ENCODE measurements at places on chromosomes 12 and 14.
A peak's percentile ranks its signal among the peaks of the same experiment; 100 is the strongest.

DNA sequence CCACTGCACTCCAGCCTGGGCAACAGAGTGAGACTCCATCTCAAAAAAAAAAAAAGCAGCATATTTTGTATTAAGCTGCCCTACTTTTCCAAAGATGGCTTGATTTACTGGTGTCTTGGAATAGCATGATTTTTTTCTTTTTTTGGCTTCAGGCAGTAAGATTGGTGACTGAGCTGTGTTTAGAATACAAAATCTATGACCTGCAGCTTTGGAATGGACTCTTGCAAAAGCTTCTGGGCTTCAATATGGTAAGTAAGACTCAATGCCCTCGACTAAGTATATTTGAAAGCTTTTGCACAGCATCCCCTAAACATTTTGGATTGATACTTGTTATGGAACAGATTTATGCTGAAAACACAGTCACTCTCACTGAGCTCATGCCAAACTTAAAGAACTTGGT, 87.8 kb downstream of the KNTC1 start:
- no peak for DNase-seq

- DNase-seq: no peak
Observed at GRCh38 chr14:38044710-38045109, 163.0 kb upstream of the SSTR1 start.

- no peak for DNase-seq
Observed at GRCh38 chr14:87732562-87732961, 260.4 kb downstream of the GALC start.

GRCh38 chr14:99232714-99233214, 39.2 kb downstream of the BCL11B start:
- no peak for DNase-seq

GRCh38 chr12:29146196-29146595, 2.9 kb upstream of the FAR2 start:
- DNase-seq: peak; percentile 79

DNA sequence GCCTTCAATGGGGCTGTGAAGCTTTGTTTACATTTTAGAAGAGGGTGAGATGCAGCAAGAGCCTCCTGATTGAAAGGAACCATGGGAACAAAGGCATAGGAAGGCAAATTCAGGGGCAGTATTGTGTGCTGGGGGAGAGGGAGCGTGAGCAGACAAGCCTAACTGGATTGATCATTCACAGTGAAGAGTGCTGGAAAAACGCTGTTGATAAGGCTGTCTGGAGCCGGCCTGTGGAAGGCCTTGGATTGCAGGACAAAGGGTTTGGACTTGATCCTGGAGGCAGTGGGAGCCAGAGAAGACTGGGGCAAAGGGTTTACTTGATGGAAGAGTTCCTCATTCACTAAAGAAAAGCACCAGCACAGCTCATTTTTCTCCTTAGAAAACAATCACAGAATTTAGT, 160.5 kb downstream of the PAH start:
- DNase-seq: no peak

- DNase-seq: no peak
Observed at GRCh38 chr14:99718031-99718810, 34.1 kb downstream of the CYP46A1 start.

GRCh38 chr14:104654119-104654518, 35.3 kb upstream of the INF2 start:
- no peak for DNase-seq

DNA sequence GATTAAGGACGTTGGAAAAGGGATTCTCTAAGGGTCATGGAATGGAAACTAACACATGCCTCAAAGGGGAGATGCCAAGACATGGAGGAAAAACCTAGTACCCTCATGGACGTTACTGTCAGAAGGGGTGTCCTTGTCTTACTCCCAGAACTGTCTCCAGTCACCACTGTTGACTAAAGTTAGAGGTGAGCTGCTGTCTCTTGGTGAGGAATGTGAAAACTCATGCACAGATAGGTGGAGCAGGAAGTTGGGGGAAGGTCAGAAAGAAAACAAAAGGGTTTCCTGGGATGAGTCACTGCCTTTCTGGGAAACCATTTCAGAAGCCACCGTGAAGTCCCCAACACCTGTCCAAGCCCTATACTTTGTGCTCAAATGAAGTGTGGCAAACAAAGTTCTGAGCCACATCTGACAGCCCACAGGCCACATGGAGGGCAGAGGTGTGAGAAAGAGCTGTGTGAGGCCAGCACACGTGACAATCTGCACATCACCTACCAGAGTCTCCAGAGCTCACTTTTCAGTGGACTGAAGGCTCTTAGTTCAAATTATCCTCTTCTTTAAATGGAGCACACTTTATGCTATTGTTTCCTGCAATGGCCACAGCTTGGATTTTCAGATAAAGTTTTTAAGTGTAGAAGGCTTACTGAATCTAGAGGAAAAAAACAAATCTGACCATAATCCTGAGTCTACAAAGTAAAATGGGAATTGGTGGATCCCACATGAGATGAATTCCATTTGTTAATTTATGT, 92.9 kb upstream of the EGLN3 start:
- DNase-seq: peak; percentile 10

DNA sequence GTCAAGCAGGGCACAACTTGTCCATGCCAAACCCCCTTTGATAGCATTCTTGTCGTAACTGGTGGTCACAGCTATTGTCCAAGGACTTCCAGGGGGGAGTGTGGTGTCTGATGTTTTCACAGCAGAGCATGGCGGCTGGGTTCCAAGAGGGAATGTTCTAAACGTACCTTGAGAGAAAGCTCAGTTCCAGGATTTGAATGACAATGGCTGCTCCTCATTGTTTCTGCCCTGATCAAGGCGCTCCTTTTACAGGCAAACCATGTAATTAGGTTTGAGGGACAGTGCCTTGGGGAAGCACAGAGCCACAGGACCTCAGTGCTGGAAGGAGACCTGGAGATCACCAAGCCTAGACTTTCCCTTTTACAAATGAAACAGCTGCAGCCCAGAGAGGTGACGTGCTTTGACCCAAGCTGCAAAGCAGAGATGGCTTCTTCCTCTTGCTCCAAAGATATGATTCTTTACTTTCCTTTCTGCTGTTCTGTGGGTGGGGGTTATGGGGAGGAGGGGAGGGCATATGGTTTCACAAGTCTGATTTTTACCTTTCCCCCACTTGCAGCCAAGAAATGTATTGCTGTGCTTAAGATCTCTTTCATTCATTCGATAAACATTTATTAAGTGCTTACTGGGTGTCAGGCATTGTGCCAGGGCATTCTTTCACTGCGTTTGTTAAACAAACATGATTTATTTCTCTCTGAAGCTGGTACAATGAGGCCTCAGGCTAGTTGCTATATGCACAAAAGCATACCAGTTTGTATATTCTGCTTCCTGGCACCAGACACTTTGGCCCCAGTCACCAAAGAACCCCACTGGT, 172.8 kb downstream of the KTN1 start:
- no peak for DNase-seq

DNA sequence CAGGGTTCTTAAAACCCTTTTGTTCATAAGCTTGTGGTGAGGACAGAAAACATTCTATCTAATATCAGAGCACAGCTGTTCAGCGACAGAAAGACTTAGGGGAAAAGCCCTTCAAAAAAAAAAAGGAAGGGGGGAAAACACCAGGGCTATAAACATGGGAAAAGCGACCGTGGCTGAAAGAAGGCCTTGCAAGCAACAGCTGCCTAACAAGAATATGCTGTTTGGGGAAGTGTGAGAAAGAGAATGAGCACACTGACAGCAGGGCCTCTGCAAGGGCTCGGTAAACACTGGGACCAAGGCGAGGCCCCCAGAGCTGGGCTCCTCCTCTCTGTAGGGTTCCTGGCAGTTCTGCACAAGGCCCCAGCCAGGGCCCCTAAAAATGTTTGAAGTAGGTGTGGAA, 27.4 kb upstream of the CCND2 start:
- DNase-seq: peak; percentile 74

DNA sequence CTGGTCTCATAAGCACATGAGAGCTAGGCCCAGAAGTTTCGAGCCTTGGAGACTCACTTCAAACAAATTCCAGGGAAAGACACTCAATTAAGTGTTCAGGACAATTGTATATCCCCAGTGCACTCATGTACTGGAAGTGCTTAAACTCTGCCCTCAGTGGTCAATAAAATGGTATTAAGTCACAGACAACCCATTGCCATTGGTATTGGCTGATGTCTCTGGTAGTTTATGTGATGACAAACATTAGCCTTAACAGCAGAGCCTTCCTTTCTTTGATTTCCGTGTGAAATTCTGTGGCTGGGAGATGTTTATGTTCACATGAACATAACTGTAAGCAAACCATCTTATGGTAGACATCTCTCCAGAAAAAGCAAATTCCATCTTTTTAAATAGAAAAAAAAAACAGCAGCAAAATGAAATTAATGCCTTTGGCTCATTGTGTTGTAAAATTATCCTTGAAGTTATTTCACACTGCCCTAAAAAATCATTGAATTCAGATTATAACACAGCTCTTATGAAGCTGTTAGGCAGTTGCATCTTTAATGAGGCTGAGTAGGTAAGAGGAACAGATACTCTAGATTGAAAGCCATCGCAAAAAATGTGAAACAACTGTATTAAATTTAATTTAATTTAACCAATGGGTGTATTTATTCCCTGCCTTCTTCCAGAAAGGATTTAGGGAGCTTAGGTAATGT, 216.2 kb upstream of the PLEKHG7 start:
- no peak for DNase-seq

GRCh38 chr14:101457301-101457935, 103.9 kb upstream of the DIO3 start:
- DNase-seq: no peak

DNA sequence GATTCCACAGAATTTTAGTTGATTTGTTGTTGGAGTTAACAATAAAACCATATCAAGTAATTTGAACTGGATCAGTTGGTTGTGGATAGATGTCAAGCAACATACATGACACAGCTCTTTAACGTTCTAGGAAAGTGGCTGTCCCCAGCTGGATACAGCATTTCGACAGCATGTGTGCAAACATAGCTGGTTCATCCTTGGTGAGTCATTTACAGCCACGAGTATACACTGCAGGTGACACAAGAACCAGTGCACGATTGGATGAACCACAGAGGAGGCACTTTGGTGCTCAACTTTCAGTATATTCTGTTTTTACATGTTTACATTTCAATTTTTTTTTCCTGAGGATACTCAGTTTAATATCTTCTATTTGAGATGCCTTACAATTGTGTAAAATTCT, 242.4 kb downstream of the TMEM117 start:
- peak; percentile 0 for DNase-seq

DNA sequence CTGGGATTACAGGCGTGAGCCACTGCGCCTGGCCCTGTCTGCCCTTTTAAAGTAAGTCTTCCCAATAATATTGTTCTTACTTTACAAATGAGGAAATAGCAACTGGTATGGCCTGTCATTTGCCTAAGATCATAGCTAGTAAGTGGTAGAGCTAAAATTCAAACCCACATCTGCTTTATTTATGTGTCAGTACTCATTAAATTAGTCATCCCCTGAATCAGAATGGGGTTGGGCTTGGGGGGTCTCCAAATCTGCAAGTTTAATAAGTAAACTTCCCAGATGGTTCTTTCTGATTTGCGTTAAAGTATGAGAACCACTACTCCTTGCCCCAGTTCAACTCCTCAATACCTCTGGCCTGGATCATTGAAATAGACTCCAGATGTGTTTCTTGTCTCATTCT, 96.2 kb downstream of the FAR2 start:
- peak; percentile 82 for DNase-seq

- DNase-seq: no peak
Observed at GRCh38 chr14:48842785-48843184, 743.4 kb downstream of the RPS29 start.

DNA sequence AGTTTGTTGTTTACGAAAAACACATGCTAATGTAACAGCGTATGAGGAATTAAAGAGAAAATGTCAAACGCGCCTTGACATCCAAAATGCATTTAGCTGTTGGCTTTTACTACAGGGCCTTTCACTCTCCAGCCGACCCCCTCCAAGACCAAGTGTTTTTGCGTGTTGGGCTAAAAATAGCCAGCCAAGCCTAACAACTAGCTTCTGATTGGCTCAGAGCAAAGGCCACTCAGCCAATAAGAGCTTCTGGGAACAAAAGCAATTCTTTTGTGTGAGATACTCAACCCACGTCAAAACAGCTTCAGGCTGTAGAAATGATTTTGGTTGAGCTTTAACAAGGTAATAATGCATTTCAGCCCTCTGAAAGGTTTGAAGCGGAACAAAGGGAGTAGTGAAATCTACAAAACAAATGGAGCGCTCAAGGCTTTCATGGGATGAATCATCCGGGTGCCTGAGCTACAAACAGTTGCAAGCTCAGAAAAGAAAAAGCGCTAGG, 198.7 kb upstream of the DCN start:
- peak; percentile 97 for DNase-seq

DNA sequence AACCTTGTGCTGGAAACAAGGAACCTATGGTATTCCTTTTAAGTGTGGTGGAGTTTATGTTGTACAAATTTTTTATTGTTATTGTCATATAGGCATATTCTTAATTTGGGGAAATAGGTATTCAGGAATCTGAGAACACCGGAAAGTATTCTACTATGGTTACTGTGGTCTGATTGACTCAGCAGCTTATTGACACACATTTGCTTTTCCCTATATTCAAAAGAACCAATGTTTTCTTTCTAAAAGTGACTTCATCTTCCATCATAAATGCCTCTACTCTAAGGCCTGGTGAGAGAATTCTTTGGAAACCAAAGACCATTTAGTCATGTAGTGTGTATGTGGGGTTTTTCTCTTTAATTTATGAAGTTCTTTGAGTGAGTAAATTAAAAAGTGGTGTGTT, 474.8 kb downstream of the TMTC2 start:
- no peak for DNase-seq

DNA sequence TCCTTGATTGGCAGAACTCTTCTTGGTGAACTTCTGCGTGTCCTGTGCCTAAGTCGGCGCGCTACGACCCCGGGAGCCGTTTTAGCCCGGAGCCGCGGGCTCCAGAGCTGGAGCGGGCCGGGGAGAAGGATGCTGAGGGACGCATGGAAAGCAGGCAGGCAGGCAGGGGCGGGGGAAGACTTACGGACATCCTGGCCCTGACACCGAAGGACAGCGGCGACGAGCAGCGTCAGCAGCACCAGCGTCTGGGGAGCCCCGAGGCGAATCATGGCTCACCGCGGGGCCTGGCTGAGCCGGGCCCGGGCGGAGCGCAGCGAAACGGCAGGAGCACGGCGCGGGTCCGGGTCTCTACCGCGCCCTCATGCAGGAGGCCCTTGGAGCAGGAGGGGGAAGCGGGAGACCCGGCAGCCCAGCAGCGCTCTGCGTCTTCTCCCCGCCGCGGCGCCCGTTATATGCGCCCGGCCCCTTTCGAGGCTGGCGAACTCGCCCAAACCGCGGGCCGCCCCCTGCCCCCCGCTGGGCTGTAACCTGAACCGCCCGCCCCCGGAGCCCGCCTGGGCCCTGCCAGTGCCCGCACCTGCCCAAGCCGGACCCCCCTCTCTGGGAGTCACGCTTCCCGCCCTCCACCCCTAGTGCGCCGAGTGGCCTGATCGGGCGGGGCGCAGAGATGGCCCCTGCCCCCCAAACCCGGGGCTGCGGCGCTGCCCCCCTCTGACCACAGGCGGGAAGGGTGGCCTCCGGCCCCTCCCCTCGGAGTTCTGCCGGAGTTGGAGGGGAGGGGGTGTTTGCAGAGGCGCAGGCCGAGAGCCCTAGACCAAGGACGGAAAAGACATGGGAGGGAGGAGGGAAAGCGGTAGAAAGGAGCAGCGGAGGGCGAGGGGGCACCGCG, at the start of gene COL2A1:
COL2A1 (minus strand) TSS at position 424 of the 889 bp plus-strand sequence; CDS start at position 269, 155 bp downstream.
- DNase-seq: peak; percentile 22

GRCh38 chr12:89474615-89475014, 50.0 kb downstream of the GALNT4 start:
- no peak for DNase-seq

Measured in common myeloid progenitor, CD34-positive (primary cell).